ENCODE measurements at places on chromosomes 12 and 14. TPM values are rescaled to one million over a fixed set of nuclear protein-coding genes. Genes with fewer than 3 reads are reported as not detected.

POTEM gene
- not detected for polyA plus RNA-seq

SPATA7 gene
- 14.0 TPM for polyA plus RNA-seq

KIAA0586 gene
- polyA plus RNA-seq, result 4.7 TPM

HOXC9 gene
- 11.7 TPM for polyA plus RNA-seq

PROX2 gene
- polyA plus RNA-seq, result not detected

TAS2R46 gene
- not detected for polyA plus RNA-seq

TAS2R43 gene
- polyA plus RNA-seq, result not detected

ASPG gene
- 58.1 TPM for polyA plus RNA-seq

NKX2-1 gene
- not detected for polyA plus RNA-seq

BAG5 gene
- polyA plus RNA-seq, result 17.1 TPM

SELPLG gene
- polyA plus RNA-seq, result 3.7 TPM

ANKLE2 gene
- 14.6 TPM for polyA plus RNA-seq

DNA sequence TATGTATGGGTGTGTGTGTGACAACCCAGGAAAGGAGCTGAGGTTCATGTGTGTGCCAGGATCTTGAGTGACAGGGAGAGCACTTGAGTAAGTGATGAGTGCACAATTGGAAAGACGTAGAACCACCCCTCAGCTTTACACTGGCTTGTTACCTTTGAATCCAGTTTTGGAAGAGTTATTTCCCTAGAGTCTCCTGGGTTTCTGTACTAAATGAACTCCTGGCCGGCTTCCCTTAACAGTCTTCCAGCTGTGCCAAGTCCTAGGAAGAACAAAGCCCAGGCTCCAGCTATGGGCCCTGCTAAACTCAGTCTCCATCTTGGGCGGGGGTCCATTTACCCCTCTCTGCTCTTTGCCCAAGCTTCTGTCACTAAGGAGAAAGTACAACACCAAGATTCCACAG, 19.7 kb upstream of the NR1H4 start:
- DNase-seq, result no peak

- DNase-seq, result no peak
Observed at GRCh38 chr12:1540690-1541089, 53.7 kb downstream of the FBXL14 start.

DNA sequence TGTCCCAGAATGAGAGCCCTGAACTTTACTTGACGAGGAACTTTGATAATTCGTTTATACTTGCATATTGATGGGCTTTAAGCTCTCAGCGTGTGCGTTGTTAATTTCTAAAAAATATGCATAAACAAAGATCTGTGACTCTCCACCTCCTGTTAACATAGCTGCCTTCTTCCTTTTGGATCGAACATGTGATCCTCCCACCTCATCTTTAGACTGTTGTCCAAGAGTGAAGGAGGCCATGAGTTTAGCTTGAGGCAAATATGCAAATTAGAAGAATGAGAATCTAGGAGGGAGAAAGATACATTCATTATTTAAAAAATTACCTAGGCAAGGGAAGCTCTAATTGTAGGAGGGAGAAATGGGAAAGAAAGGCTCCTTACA, 617 bp downstream of the TTC8 start:
- peak; percentile 27 for DNase-seq

DNA sequence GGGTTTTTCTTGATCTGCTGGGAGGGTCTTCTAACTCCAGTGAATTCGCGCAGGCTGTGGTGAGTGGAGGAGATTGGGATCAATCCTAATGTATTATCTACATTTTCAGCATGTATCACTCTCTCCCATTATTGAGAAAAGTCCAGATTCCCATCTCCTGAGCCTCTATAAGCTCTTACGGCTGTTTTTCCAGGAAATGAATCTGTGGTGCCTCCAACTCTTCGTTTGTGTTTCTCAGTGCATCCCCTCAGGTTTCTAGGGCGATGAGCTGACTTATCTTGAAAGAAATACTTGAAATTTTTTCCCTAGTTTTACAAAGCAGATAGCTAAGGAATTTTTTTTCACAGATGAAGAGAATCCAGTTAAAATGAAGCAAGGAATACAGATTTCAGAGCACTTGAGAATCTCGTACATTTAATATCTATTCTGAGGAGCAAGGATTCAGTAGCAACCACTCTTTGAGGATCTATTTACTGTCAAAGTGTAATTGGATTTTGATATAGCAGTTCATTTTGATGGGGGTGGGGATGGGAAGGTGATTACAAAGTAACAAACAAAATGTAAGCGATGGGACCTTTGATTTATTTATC, 138.7 kb downstream of the BRMS1L start:
- DNase-seq, result no peak

DNA sequence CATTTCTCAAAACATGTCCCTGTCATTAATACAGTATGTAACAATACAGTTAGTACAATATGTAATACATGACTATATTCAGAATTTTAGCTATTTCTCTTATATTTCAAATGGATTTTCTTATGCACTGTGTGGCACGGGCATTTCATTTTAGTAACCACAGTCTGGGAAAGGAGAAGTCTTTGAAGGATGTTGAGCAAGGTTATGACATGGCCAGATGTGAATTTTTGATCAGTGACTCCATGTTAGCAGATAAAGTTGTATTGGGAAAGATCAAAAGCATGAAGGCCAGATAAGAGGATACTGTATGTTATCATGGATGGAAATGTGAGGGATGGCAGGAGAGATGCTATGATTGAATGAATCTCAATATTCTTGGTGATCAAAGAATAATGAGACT, 285.2 kb downstream of the NAV3 start:
- no peak for DNase-seq

- DNase-seq, result no peak
Observed at GRCh38 chr12:93430280-93430679, 11.5 kb downstream of the UBE2N start.

DNA sequence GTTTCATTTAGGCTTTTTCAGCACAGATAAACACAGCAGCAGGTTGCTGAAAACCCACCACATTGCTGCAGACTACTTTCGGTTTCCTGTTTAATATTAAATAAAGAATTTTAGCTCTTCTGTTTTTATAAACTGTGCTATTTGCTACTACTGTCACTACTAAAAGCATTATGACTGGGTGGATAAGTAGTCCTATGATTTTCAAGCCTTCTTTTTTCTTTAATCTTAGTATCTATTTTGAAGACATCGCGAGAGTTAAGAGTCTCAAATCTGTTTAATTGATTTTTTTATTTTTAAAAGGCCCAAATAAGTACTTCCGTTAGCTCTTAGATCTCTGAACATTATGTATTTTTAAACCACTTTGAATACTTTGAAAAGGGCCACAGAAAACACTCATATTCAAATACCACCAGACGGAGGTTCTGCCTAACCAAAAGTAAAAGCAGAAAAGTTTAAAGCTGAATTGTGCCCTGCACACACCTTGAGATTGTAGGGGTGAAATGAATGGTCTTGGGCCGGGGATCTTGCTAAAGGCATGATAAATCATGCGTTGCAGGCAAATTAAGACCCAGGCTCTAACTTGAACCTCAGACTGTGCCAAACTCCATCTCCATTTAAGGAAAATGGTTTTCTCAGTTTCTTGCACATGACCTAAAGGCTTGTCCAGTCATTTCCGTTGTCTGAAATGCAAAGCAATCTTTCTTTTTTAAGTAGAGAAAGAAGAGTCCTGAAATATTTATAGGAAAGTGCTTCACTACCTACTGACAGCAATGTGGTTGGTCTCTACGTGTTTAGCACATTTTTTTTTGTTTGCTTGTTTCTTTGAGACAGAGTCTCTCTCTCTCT, 13.6 kb upstream of the FOXN3 start:
- no peak for DNase-seq

DNA sequence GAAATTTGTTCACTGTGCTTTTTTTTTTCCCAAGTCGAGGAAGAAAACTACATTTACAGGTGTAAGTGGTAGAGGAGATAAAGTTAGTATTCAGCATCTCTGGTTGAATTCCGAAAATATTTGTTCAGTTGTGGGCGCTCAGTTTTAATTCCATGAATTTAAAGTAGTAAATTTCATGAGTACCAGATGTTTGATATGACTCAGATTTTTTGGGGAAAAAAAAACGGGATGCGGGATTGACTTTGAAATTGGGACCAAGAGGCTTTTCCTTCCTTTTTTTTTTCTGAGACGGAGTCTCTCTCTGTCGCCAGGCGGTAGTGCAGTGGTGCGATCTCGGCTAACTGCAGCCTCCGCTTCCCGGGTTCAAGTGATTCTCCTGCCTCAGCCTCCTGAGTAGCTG, 1.6 kb downstream of the TULP3 start:
- no peak for DNase-seq

GRCh38 chr12:69685810-69686209, 13.3 kb downstream of the BEST3 start:
- DNase-seq, result no peak

DNA sequence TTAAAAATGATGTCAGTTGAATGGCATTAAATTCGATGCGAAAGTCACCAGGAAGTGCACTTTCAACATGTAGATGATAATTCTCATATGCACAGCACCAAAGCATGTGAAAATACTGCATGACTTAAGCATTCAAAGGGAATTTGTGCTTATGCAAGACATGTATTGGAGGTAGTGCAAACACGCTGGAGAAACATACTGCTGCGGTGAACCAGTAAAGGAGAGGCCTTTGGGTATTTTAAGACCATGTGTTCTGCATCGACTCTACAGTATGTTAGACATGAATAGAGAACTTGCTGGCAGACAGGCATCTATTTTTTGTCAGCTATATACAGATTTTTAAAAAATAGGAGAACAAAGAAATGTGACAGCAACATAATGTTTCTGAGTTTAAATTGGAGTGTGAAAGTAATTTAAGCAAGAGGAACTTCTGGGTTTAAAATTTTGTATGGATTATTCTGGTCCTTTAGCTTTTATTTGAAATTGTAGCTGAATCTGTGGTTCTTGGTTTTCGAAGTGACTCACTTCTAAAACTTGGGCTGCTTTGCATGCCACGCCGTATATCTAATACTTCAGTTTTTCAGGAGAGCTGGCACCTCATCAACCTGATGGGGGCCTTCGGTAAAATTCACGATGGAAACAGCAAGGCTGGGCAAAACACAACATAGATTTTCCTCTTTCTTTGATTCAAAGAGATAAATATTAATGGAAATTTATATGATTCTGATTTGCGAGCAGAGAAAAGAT, 408.7 kb downstream of the APAF1 start:
- no peak for DNase-seq

DNA sequence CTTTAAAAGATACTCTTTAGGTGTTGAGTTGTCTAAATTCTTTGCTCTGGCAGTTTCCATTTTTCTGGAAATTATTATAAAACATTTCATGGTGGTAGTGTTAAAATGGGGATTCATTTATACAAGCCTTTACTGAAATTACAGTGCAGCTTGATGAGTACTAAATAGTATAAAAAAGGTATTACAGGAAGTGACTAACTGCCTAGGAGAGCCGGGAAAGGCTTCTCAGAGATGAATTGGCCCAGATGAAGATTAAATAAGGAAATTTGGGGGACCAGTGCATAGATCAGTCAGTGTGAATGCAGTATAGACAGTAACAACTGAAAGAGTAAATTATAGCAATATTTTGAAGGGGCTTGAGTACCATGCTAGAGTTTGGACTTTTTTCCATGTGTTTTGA, 7.5 kb downstream of the PSMA6 start:
- no peak for DNase-seq

GRCh38 chr12:69309461-69309860, 38.7 kb upstream of the LYZ start:
- DNase-seq, result no peak

DNA sequence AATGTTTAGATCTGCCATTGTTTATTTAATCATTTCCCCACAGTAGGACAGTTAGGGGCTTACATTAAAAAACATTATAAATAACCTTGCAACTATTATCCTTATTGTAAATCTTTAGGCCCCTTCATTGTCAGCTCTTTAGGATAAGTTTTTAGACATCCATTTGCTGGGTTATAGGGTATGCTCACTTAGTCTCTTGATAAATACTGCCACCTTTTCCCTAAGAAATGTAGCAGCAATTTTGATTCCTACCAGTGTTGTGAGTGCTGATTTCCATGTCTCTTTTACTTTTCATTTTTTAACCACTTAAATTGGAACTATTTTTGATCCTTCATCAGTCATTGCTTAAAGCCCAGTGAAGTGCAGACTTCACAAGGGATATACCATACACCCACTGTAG, 94.4 kb downstream of the AVPR1A start:
- DNase-seq, result no peak

- DNase-seq, result no peak
Observed at GRCh38 chr12:123976227-123976826, 3.3 kb downstream of the ZNF664 start.

DNA sequence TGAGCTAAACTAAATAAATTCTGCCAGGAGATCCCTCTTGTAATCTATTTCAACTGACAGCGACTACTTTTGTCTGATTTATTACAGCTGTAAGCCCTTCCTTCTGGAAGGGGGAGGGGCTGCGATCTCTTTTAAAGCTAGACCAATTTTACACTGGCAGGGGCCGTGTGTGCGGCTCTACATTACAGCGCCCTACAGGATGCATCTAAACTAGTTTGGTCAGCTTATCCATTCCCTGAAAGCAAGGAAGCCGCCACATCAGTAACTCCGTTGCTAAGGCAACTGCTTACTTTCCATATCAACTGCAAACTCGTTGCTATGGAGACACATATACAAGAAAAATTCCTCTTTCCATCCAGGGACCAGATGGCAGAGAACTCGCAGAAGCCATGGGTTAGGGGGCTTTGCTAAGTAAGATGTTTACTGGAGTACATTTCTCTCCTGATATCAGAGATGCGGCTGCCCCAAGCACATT, 17.4 kb downstream of the FOXN3 start:
- no peak for DNase-seq

- DNase-seq, result peak; percentile 95
Observed at GRCh38 chr12:57093415-57094207, 4.7 kb downstream of the NAB2 start.

- DNase-seq, result no peak
Observed at GRCh38 chr14:32710231-32710671, 228.4 kb upstream of the NPAS3 start.

DNA sequence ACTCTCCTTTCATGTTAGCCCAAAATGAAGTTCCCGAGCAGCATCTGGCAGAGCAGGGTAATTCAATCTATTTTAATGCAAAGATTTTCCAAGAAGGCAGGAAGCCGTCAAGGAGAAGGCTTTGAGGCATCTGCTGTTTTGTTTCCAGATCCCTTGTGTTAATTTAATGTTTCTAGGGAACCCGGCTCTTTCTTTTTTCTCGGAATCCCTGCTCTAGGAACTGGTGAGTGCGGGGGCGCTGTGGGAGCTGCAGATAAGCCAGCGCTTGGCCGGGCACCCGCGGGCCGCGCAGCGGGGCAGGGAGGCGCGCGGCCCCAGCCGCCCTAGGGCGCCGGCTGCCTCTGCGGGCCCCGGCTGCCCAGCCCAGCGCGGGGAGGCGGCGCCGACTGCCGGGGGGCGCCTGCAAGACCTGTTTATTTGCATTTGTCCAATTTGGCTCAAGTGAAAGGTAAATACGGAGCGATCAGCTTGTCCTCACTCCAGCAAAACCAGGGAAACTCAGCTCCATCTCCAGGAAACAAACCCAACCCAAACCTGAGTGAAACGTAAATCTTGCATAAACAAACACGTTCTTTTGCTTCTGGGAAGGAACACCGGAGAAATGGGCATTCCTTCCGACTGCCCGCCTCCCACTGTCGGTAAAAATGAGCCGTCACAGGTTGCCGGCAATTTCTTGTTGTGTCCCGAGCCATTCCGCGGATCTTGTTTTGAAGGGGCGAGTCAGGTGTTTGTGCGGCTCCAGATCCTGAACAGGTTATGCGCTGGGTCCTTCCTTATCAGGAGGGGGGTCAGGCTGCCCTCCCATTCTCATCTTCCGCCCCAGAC, 65.1 kb downstream of the CRADD start:
- DNase-seq, result peak; percentile 91

Data from kidney (tissue), 22 donors.